ENCODE measurements at places on chromosomes 12 and 14.

- no peak for DNase-seq
These were observed 224.3 kb upstream of the ATP2B1 start for GRCh38 chr12:89932954-89933353.

GRCh38 chr12:32049956-32050355 is 56.7 kb upstream of the BICD1 start:
- DNase-seq, result no peak

DNA sequence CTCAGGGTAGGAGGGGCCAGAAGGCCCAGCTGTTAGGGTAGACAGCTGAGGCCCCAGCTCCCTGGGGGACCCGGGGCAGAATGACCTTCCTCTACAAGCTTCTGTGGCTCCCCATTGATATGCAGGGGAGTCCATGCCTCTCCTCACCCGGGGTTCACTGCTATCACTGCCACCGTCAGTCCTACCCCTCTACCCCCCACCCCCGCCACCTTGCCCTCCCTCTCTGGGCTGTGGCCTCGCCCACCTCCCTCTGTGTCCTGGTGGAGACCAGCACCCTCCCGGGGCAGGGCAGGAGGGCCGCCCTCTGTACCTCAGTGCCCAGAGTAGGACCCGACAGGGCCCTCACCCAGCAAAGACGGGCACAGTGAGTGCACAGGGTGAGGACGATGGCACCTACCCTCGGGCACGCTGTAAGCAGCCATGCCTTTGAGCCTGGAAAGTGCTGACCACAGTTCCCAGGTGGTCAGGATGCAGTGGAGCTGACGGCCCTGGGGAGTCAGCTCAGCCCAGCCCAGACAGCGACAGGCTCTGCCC is 88.4 kb upstream of the SFSWAP start:
- DNase-seq, result no peak

DNA sequence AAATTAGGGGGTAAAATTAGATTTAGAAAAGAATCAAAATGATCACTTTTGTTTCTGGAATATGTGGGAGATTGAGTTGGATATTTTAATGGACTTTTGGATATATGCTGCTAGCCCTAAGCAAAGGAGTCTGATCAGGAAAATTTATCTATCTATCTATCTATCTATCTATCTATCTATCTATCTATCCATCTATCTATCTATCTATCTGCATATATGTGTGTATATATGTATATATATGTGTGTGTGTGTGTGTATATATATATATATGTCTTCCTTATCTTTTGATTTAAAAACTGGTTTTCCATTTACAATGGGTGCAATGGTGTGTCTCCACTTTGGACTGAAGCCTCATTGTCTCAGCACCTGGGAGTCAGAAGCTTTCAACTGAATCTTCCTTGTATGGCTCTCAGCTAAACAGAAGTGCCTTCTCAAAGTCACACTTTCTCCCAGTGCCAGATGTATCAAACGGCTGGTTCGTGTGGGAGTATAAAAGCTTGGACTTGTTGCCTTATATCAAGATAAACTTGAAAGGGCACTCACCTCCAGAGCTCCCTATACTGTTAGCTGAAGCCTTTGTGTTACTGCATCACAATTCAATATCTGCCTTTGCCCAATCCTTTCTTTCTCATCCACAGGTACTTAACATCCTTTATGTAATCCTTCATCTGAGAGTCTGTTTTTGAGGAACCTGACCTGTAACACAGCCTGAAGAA is 31.6 kb upstream of the CD69 start:
- no peak for DNase-seq

- no peak for DNase-seq
These were observed 23.6 kb upstream of the RPLP0 start for GRCh38 chr12:120224304-120225199.

DNA sequence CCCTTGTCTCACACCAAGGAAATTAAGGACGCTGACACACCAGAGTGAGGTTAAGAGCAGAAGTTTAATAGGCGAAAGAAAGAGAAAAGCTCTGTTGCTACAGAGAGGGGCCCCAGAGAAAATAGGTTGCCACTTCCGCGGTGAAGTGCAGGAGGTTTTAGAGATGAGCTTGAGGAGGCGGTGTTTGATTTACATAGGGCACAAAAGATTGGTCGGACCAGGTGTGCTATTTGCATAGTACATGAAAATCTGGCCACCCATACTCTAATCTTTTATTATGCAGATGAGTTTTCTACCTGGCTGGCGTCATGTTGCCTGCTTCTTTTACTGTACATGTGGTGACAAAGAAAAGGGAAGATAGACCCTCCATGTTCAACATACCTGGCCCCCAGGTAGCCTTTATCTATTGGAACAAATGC is 23.3 kb upstream of the MYF6 start:
- DNase-seq, result no peak

DNA sequence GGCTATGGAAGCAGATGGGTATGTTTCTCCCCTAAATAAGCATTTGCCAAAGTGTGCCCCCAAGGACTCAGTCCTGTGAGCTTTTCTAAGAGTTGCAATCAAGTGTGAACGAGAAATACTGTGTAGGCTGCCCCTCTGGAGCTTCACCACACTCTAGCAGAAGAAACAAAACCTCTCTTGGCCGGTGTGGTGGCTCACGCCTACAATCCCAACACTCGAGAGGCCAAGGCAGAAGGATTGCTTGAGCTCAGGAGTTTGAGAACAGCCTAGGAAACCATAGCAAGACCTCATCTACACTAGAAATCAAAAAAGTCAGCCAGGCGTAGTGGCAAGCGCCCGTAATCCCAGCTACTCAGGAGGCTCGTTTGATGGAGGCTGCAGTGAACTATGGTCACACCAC is 9.8 kb downstream of the VPS37B start:
- DNase-seq, result no peak

DNA sequence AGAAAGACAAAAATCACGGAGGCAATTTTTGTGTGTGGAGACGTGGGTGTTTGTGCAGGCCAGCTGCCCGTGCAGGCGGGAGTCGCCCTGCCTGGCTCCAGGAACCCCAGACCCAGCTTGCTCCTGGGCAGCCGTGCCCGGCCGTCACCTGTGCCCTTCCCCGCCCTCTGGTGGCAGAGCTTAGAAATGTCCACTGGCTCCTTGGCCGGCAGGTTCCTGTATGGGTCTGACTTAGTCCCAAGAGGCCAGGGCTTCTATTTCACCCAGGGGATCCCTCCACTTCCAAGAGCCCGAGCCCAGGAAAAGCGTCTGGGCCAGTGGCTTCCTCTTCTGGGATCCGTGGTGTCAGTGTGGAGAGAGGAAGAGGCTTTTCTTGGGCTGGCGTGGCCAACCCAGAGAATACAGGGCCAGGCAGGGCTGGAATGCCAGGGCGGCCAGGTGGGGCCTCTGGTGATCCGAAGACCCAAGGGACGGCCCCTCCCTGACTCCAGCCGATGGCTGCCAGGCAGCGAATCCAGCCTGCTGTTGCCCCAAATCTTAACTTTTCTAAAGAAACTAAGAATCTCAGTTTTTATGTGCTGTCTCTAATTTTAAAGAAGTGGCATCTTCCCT is 120.9 kb downstream of the TMEM132C start:
- no peak for DNase-seq

DNA sequence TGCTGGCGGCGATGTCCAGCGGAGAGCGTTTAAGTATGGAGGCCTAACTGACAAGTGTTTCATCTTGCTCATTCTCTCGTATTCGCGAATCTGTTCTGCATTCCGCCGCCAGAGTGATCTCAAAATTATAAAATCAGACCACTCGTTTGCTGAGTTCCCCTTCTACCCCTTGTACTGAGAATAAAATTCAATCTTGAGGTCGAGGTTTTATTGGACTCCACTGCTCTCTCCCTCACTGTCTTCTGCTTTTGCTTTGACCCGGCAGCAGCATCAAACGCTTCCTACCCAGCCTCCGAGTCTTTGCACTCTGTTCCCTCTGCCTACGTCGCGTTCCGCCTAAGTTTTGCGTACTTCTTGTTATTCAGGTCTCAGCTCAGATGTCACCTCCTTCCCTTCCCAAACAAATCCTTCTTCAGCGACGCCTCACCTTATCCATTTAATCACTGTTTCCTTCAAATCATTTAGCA is 462 bp downstream of the KNTC1 start:
- no peak for DNase-seq

GRCh38 chr14:101719045-101719645 is 42.4 kb upstream of the PPP2R5C start:
- no peak for DNase-seq

- no peak for DNase-seq
These were observed 417.3 kb downstream of the SNAPC1 start for GRCh38 chr14:62179367-62180018.

DNA sequence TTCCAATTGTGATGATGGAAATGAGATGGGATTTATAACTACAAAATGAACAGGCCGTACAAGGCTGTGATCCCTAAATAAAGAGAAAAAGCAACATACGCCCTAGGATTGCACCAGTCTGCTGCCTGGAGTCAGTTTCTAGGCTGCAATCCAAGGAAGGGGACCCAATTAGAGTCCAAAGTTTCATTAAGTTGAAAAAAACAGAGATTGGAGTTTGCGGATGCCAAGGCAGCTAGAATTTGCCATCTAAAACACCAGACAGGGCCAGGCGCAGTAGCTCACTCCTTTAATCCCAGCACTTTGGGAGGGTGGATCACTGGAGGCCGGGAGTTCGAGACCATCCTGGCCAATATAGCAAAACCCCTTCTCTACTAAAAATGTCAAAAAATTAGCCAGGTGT is 661.0 kb downstream of the RPS29 start:
- no peak for DNase-seq

- no peak for DNase-seq
These were observed 23.0 kb downstream of the SFSWAP start for GRCh38 chr12:131733874-131734273.

DNA sequence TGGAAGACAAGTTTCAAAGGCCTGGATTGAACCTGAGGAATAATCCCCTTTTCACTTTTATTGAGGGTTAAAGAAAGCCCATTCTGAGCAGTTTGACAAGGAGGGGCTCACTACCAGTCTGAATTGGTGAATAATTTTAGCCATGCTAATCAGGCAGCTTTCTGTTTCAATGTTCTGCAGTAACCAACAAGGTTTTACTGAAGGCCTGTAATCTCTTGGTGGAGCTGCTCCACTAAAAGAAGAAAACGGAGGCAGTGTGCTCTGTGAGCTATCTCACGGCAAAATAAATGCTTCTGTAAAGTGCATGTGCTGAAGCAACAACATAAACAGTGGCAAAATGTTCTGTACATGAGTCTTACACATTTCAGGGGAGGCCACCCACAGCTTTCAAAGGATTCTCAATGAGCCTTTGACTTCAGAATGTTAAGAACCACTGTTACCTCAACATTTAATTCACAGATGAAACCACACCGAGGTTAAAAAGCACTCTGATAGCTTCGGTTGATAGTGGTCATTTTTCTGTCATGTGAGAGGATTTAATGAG is 111.2 kb downstream of the LRIG3 start:
- no peak for DNase-seq

GRCh38 chr14:85481471-85481870 is 48.5 kb upstream of the FLRT2 start:
- DNase-seq, result no peak

DNA sequence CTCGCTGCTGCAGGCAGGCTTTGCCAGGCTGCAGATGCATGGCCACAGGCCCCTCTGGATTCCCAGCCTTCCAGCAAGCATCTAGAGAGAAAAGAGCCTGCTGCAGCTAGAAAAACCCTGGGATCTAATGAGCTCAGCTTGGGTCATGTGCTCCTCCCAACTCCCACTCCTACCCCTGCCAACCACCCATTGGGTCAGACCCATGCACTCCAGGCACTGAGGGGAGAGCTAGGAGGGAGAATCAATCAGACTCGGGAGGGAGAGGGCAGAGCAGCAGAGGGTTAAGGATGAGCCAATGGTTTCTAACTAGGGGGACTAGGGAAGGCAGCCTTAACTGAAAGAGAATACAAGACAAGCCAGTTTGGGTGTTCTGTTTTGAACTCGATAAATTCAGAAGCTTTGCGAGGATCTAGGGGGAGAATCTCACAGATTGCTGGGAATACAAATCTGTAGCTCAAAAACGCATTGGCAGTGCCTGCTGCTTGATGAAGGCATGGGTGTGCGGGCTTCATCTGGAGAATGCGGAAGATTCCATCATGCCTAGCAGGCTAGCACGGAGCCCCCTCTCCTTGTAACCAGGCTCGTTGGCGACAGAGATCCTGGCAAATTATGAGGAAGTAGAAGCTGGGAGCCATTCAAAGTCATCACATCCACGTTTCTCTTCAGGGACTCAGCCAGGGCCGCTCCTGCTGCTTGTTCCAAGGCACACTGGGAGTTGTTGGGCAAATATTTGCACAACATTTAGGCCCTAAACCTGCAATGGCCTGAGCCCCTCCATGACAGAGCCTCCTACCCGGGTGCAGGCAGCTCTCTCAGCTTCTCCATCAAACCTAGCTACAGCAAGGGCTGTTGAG is 56.4 kb downstream of the VCPKMT start:
- DNase-seq, result no peak

GRCh38 chr14:60915781-60916180 is 65.1 kb downstream of the TRMT5 start:
- no peak for DNase-seq

- no peak for DNase-seq
These were observed 494.3 kb upstream of the ATXN7L3B start for GRCh38 chr12:74043343-74043742.

GRCh38 chr12:32501835-32502333 is 102.5 kb downstream of the FGD4 start:
- no peak for DNase-seq

DNA sequence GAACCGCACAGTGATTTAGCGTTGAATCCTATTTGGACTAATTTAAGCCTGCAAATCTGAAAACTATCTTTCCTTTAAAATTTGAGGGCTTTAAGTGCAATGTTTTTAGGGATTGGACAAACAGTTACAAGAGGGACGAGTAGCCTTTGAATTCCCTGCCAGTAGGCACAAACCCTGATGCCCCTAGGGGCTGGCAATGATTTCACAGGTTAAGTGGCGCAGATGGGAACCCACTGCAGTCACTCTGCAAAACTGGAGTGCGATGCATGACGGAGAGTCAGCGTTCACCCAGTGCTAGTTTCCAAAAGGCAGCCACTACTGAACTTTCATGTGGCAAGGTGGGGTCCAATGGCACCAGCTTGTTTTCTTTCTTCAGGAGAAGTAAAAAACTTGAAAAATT is 99.4 kb upstream of the FRMD6 start:
- DNase-seq, result no peak

- DNase-seq, result no peak
These were observed 1.5 kb downstream of the RFLNA start for GRCh38 chr12:124296295-124296915.

- DNase-seq, result no peak
These were observed 11.6 kb upstream of the TCL1B start for GRCh38 chr14:95674613-95675012.

DNA sequence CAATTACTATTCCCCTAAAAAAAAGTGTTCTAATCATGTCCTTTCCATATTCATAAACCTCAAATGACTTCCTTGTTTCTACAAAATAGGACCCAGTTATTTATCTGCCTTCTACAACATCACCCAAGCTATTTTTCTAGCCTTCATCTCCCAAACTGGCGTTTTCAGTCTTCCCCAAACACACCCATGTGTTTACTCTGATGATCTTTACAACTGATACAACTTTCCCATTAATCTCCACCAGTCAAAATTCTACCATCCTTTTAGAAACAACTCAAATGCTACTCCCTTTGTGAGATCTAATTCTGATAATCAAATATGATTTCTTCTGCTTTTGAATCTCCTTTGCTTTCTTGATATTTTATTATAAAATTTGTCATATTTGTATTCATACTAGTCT is 114.5 kb downstream of the DUSP6 start:
- no peak for DNase-seq

Measured in effector CD8-positive, alpha-beta T cell (primary cell).